ENCODE measurements at places on chromosomes 5 and 9.

- no peak for DNase-seq
Observed at GRCh38 chr5:89606939-89607534, 724.1 kb upstream of the MEF2C start.

DNA sequence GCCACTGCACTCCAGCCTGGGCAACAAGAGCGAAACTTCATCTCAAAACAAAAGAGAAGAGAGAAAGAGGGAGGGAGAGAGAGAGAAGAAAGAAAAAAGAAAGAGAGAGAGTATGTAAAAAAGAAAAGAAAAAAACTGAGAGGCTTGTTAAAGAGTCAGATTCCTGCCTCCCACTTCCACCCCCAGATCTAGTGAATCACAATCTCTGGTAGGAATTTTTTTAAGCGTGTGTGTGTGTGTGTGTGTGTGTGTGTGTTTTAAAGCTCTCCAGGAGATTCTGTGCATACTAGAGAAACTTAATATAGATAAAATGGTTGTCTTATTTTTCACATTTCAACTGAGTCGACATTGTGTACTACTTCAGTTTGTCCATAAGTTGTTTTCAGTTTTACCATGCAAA is 32.0 kb downstream of the SAR1B start:
- no peak for DNase-seq

DNA sequence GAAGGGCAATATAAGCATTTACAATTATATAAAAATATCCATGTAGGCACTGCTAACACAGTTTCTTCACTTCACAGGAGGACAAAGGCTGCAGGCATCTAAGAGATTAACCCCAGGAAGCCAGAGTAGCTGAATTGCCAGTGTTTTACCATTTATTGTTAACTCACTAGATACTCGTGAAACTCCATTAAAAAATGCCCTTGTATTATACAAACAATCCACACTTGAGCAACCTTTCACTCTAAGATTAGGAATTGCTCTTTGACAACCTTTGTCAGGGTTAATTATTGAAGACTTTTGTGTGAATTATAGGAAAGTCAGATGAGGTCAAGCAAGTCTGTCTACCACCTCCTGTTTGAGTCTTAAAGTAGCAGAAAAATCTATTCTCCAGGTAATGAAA is 317.8 kb downstream of the ADGRV1 start:
- DNase-seq, result no peak

DNA sequence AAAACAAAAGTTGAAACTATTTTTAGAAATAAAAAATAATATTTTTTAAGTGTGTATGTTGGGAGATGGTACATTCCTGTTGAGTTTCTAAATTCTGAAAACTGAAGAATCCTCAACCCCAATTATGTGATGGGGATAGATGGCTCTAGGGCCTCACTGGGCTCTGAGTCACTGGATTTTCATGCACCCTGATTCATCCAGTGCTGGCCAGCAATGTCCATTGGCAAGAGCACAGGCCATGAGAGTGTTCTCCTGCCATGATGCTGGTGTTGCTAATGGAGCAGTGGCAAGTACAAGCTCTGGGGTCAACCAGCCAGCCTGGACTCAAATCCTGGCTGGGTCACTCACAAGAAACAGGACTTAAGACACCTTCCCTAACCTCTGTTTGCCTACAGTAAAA is 23.3 kb downstream of the SMIM23 start:
- DNase-seq, result no peak

DNA sequence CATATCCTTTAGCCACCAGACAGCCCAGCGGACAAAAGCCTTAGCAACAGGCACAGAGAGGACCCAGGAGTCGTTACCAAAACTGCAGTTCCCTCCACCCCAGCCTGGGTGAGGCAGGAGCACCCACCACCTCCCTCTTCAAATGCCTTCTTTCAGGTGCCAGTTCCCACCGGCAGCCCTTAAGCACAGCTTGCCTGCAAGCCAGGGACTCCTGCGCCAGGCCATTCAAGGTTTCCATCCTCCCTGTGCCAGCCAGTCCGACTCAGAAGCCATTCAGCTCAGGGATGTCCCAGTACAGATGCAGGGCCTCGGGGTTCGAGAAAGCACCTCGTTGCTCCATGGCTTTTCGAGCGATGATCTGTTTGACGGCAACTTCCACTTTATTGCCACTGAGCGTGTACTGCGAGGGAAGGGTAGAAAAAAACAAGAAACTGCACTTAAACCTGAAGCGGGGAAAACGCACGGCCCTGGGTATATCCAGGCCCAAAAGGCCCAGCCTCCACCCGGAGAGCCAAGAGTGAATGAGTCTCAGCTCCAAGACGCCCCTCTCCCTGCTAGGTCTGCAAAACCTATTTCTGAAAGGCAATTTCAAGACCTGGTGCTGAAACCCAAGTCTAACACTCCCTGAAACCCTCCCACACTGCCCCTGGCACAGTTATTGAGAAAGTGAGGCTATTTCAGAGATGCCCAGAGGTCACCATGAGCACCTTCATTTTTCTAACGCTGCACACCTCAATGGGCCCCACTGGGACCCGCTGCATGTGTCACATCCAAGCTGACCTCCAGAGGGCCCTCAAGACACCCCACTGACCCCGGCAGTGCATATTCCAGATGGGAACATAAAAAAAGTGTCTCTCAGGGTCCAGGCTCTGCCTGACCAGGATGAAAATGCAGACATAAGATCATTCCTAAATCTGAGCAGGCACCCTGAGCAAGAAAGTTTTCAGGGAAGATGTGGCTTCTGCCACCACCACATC is 36.8 kb upstream of the ZNF354A start:
- no peak for DNase-seq

DNA sequence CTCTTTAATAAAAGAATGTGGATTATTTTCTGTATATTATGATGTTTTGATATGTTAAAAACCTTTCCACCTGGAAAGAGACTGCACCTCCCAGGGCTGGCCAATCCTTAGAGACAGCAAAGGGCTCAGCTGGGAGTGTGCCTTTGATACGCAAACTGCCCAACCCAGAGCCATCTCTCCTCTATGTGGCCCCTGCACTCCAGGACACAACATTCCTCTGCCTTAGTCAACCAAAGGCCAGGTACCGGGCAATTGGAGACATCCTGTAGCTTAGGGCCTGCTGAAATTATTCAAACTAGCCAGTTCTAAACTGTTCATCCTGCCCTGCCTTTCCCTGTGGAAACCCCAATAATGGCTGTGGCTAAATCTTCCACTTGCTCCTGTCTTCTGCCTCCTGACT is 5.0 kb upstream of the HSPB3 start:
- no peak for DNase-seq

GRCh38 chr9:107059220-107059619 is 196.3 kb downstream of the ZNF462 start:
- no peak for DNase-seq

DNA sequence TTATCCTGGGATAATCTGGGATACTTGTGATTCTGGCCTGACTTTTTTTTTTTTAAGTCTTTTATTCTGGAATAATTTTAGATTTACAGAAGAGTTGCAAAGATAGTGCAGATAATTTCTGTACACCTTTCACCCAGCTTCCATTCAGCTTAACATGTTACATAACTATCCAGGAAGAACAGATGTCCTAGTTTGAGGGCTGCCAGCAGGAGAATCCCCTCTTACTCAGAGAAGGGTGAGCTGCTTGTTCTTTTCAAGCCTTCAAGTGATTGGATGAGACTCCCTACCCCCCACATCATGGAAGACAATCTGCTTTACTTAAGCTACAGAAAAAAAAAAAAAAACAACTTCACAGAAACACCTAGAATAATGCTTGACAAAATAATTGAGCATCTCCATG is 254.2 kb downstream of the TRIM32 start:
- no peak for DNase-seq

DNA sequence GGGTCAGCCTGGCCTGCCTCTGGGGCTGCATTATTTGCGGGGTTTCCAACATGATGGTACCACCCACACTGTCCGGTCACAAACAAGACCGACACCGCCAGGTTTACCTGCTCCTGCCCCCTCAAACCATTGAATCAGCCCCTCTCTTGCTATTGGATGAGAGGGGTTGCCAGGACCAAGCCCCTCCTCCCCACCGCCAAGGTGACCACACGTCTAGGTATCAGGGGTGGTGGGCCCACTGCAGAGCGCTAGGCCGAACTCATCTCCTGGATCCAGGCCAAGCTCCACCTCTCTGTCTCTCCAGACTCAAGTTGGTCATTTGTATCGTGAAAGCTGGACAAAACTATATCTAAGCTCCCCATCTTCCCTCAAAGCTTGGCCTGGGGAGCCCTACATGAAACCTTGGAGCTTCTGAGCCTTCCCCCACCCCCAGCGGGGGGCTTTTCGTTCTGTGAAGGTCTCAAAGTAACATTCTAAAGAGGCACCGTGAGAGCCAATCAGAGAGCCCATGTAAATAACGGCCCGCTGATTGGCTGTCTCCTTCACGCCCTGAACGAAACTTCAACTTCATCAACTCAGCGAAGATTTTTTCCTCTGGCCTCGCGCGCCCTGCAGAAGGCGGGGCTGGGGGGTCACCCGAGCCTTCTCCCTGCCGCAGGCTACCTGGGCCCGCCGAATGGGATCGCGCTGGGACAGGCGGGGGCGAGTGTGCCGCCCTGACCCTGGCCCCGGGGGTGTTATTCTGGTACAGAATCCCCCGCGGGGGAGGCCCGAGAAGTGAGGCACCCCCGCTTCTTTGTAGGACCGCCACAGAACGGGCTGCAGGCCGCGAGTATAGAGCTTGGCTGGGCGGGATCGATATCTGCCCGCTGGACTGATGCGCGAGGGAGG is 49.6 kb upstream of the PSD2 start:
- DNase-seq, result peak; percentile 88

- peak; percentile 77 for DNase-seq
Observed at GRCh38 chr9:5529683-5530221, 19.4 kb downstream of the PDCD1LG2 start.

DNA sequence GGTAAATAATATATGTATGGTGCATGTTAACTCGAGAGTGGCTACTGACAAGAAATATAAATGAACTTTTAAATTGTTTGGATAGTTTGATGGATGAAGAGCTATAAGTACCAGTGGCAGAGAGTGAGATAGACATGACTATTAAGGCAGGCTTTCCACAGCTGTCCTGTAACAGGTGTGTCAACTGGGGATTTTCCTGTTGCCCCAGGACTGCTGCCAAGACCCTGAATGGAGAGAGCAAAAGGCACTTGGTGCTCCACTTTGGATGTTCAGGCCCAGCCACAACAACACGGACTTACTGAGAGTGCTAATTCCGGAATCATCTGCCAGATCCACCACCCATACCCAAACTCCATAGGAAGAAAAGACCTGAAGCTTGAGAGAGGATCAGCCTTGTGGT is 215.1 kb downstream of the SEC61B start:
- DNase-seq, result no peak

All from Karpas-422 (cell line).